ENCODE measurements at places on chromosomes 6 and 20.

DNA sequence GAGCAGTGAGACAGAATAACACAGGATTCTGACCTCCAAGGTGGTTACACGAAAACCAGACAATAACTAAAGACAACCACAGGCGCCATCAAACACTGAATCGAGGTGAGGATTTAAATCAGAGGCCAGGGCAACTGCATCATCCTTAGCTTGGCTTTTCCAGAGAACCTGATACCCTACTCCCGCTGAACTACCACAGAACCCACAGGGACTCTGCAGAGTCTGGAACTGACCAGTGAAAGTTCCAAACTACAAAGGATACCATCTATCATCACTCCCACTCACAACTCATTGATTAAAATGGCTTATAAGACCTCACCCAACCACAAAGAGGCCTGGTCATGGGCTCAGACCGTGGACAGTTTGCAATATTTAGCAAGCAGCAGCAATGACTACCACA is 85.0 kb downstream of the BFSP1 start:
- DNase-seq = no peak

DNA sequence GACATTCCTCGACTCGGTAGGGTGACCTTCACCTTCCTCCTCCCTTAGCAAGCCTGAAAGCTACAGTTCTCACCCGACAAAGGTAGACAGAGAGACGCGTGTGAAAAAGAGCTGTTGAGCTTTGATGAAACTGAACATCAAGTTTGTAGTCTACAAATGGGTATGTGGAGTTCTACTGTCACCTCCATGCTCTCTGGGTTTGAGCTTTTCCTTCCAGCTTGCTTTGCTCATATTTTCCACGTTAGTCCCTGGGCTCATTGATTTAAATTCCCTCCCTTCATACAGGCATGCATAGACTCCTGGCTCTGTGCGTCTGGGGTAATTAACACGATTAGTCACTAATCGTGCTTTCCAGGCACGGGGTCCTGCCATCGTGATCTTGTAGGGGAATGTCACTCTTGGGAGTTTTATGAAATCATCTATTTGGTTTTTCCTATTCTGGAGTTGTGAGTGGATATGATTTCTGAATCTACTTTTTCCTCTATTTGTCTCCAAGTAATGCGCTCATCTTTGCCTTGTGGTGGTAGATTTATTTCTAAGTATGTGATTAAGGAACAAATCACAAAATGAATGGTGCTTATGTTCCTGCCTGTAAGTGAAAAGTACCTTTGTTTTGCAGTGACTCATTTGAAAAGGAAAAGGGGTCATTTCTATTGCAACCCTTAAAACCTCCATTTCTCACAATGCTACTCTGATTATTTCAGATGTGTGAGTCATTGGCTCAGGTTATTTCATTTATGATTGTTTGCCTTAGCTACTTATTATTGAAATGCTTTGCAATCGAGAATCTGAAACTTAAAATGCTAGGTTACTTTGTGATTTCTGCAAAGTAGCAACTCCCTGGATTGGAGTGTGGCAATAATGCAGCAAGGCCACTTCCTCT is 154.6 kb downstream of the ZDHHC14 start:
- no peak for DNase-seq

DNA sequence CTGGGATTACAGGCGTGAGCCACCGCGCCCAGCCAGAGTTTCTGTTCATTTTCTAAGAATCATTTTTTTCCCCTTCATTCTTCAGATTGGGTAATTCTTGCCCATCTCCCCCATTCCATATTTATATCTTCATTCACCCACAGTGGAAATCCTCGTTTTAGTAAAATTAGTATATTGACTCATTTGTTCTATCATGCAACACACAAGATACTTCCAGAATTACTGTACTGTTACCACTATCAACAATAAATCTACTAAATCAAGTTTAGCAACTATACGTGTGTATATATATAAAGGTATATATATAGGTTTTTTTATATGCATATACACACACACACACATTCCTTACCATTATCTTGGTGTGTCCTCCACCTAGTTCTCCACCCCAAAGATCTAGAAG is 41.2 kb upstream of the KCNG1 start:
- no peak for DNase-seq

DNA sequence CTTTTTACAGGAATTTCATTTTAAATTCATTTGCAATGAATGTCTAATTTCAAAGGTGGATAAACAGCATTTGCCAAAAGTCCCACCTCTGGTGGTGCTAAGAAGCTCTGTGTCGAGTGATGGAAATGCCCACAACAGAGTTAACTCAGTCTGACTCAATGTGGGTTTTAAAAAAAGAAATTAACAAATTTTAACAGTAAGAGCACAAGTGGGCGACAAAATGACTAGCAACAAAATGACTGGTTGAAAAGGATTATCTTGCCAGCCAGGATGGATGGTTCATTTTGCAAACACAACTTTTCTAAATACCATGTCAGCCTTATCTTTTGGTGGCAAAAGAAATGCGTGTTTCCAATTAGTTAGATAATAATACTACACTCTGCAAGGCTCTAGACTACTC is 14.3 kb upstream of the TAGAP start:
- DNase-seq = no peak

GRCh38 chr6:67102743-67103142 is 1395.7 kb upstream of the EYS start:
- DNase-seq = no peak

DNA sequence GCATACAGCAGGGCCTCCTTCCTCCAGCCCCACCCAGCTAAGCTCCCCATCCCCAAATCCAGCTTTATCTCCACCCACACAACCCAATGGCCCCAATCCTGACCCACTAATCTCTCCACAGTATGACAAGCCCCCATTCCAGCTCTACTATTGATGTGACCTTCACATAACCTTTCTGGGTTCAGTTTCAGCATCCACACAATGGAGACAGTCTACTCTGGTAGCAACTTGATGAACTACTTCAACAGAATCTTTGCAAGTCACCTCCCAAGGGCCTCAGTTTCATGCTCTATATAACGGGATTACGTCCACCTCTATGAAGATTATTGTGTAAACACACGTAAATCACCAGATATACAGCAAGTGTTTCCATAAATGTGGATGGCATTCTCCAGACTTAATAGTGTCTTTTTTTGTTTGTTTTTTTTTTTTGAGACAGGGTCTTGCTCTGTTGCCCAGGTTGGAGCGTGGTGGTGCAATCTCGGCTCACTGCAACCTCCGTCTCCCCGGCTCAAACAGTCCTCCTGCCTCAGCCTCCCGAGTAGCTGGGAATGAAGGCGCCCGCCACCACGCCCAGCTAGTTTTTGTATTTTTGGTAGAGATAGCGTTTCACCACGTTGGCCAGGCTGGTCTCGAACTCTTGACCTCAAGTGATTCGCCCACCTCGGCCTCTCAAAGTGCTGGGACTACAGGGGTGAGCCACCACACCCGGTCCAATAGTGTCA is 1.4 kb downstream of the AHCY start:
- no peak for DNase-seq

DNA sequence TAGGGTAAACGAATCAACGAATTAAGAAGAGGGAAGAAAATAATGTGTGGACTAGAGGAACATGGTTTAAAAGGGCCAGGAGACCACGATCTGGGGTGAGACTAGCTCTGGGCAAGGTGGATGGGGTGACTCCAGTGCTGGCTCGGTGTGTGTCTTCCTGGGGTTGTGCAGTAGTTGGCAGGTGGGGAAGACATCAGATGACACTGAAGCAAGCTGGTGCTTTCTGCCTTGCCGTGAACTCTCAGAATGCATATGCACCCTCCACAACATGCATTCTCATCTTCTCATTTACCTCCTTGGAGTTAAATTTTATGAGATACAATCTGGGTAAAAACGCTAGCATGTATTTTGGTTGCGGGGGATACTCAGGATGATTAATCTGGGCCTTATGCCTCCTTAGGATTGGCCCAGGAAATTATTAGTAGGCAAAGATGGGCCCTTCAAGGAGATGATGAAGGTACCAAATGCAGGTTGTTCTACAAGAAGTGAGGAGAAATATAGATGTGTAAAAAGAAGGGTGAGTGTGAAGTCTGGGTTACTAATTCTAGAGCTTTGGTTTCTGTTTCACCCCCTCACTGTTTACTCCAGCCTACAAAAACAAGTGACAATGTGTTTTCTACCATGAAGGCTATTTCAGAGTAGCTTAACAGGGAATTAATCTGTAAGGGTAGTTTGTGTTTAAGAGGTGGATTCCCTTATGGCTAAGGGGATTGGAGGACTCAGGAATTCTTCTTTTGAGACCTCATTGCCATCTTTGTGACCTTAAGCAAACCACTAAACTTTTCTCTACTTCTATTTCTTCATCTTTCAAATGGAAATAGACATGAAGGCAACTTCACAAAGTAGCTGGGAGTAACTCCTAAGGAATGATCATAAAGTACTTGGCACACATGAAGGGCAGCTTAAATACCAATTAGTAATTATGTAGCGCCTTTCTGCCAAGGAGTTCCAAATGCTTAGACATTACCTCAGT is 71.0 kb upstream of the SUPT3H start:
- DNase-seq = no peak

- DNase-seq = no peak
Observed at GRCh38 chr20:38212806-38213606, 47.5 kb downstream of the KIAA1755 start.

DNA sequence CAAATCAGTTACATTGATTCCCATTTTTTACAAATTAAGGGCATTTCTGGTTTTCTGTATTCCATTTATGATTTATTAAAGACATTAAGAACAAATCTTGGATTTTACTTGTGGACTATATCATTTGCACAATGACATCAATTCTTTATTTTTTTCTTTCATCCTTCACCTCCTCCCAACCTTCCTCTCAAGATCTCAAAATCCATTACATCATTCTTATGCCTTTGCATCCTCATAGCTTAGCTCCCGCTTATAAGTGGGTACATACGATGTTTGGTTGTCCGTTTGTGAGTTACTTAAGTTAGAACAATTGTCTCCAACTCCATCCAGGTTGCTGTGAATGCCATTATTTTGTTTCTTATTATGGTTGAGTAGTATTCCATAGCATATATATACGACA is 752.8 kb downstream of the CD109 start:
- no peak for DNase-seq

GRCh38 chr6:166076625-166077024 is 91.0 kb downstream of the TBXT start:
- no peak for DNase-seq

DNA sequence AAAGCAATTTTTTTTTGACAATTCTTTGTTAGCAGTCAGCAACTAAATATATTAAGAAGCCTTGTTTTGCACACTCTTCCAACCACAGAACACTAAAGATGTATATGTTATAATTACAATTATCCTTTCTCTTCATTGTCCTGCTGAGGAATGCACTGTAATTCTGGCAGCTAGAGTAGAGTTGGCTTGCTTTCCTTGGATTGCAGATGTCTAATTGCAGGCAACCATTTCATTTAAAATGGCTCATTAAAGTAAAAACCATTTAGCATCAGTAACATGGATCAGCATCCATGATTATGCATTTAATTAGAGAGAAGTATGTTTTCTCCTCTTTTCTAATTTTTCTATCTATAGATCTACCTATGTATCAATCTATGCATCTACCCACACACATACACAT is 335.4 kb downstream of the GRIK2 start:
- DNase-seq = no peak

DNA sequence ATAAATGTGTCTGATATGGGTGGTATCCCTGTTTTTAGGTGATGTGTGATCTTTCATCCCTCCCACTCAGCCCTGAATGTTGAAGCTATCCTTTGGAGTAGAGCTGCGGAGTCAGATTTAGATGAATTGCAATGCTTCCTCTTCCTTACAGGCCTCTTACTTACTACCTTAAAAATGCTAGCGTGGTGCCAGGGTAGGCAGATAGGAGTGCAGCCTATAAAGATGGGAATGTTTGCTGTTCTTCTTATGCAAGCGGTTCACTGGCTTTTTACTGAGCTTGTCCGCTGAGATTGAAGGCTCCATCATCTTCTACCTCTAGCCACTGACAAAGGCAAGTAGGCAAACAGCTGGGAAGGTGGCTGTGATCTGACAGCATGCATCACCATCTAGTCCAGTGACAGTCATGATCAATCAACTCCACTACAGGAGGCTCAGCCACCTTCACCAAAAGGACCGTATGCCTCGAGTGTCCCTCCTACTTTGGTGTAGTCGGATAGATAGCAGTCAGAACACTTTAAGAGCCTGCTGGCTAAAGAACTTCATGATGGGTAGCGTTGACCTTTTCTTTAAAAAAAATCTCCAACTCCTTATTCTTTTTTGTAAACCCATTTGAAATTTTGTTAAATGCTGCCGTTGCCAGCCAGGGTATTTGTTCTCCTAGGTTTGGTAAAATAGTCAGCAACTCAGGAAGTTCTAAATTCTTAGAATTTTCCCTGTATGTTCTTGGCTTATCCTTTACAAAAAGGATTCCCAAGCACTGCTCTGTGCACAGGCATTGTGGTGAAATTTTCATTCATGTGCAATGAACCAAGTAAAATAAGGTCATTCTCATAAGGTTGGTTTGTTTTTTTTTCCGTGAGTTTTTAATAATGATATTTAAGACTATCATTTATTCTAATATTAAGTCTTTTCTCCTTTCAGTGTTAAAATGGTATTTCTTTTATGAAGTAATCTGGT is 169.6 kb downstream of the MTHFD1L start:
- DNase-seq = no peak

DNA sequence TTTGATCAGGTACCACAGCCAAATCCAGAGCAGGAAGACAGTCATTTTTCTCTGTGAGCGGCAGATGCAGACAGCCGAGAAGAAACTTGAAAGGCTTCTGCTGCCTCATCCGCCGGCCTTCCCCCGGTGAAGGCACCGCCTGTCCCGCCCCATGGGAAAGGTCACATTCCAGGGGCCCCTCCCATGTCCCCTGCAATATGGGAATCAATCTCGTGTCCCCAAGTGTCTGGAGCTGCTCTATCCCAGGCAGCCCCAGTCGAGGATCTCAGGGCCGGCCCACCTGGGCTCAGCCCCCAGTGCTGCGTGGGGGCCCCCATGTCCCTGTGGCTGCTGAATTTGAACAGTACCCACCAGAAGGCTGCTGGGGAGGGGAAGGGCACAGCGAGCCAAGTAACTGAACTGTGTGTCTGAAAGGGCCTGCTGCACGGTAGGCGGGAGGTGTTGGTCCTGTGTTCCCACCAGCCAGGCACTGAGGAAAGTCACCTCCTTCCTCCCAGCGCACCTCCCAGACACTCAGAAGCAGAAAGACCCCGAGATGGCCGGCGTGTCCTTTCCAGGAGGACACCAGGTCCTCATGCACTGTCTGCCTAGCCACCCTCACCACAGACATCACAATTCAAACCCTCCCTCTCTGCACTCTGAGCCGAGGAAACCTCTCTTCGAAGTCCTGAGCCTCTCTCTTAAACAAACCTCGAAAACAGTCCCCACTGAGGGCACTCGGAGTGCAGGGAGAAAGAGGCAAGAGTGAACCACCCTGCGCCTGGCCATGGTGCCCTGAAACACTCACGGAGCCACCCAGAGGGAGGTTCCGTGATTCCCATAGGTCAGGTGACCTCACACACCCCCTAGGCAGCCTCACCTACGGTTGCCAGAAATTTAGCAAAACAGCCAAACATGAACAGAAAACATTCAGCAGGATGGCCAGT is 99.3 kb downstream of the PSMB1 start:
- DNase-seq = no peak

DNA sequence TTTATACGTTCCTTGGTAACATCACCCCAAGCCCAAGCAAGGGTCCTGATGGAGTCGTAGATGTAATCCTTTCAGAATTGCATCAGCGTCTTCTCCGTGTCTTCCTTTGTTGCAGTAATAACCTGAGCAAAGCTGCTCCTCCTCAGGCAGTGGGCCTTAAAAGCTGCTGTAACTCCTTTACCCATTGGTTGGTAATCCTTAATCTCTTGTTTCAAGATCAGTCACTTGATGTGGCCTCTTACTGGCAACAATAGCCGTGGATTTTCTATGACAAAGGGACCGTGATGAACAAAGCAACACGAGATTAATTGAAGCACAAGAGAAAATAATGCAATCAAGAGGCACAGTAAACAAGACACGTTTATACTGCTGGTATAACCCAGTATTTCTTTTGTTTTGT is 44.6 kb downstream of the ALDH5A1 start:
- no peak for DNase-seq
